ENCODE measurements at places on chromosomes 3 and 15.

DNA sequence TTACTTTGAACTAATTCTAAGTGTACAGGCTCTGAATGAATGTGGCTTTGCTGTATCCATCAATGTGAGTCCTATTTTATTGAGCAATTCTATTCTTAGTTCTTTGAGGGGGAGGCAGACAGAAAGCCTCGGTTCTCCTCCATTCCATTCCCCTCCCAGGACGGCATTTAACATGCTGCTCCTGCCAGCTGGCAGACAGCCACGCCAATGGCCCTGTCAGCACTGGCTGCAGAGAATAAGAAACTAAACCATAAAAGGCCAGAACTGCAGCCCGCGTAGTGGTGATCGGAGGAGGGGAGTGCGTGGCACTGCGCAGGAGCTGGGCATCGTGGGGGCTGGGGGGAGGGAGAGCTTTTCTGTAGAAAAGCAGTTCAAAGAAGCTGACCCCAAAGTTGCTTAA is 76.0 kb upstream of the HACD2 start:
- DNase-seq: no peak

- no peak for DNase-seq
These were observed 553.7 kb downstream of the TAFA4 start for GRCh38 chr3:68378631-68379030.

GRCh38 chr15:29631076-29632070 is 190.9 kb downstream of the TJP1 start:
- DNase-seq: no peak

GRCh38 chr3:48709051-48709461 is 8.0 kb downstream of the IP6K2 start:
- DNase-seq: no peak

- DNase-seq: no peak
These were observed 19.6 kb downstream of the NR2F2 start for GRCh38 chr15:96349857-96350720.

DNA sequence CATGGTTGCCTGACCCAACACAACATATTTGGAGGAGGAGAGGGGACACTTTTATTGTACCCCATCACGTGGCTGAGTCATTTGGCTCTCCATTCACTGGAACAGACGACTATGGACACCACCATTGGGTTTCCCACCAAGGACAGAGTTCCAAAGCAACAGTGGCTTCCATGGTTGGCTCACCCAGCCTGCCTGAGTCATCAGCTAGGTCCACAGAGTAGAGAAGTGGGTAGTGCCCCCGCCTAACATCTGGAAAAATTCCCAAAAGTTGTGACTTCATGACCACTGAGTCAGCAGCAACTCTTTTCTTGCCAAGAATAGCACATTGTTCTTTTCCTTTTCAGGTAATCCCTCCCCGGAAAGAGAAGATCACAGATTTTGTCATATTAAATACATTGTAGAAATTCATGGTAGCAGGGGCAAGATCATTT is 3.0 kb upstream of the PPP1R2 start:
- peak; percentile 55 for DNase-seq

- no peak for DNase-seq
These were observed 173.3 kb upstream of the SNTN start for GRCh38 chr3:63478990-63479660.

DNA sequence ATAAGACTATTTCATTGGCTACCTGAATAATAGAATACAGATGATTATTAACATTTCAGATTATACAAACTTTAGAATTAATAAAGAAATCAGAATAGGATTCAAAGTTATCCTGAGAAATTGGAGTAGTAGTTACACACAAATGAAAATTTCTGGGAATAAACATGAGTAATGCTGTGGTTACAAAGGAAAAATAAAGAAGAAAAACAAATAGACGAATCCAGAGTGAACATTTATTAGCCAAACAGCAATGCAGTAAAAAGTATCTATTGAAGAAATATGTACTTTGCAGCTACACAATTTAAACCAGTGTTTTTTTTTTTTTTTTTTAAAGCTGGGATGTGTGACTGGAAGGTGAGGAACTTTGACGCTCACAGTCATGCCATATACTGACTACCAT is 1159.2 kb downstream of the TUSC7 start:
- no peak for DNase-seq

DNA sequence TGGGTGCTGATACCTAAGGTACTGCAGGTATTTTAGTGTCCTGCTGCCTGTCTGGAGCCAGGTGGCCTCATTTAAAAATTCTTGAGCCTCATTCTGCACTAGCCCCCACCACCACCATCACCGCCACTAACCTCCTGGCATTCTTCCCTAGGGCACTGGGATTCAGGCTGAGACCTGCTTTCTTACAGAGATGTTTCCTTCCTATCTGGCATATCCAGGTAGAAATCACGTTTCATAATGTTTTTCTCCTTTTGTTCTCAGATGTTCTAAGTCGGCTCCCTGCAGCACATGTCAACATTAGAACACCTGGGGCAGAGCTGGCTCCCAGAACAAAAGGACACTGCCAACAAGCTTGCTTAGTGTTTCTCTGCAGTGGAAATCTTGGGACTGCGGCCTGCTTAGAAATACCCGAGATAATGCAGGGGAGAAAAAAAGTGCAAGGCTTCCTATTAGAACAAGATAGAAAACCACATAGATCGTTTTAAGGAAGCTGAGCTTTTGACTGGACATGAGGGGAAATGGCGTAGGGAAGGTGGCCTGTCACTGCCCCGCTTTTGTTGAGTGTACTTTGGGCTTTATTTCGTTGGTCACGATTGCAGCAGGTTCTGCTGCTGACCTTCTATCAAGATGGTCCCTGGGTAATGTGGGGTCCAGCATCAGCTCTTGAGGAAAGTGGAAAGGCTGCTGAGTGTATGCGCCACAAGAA is 59.6 kb upstream of the PPARG start:
- no peak for DNase-seq

DNA sequence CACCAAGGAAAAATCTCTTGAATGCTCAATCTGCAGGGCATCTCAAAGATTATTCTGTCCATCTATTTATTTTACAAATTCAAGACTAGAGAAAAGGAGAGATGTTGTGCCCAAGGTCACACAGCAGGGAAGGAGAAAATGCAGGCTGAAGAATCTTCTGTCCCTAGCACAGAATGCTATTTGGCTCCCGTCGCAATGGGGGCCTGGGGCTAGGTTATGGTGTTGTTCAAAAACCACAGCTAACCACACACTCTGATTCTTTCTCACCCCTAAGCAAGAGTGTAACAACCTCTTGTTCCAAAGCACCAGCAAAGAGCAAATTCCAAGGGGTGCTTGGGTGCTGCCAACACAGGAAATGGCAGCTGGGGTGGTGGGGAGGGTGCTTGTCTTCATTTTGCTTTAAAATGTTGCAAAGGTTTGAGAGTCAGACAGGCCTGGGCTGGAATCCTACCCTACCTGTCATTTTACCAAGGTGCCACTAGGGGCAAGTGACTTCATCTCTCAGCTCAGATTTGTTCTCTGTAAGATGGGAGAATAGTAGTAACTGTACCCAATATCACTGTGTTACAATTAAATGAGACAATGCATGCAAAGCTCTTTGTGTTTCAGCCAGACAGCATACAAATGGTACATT is 112.5 kb downstream of the ADAMTS9 start:
- DNase-seq: peak; percentile 3

DNA sequence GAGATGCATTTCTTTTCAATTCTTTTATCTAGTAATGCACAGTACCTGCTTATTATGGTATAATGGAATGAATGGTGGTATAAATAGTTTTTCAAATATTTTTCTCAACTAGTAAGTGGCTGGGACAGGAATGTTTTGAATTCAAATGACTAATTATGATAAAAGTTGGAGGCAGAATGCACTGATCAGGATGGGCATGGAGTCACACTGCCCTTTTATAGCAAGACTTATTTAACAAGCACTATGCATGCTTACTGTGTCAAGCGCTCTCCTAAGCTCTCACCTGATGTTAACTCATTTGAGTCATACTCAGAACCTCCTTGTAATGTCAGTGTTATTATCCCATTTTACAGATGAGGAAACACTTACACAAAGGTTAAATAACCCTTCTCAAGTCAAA is 221.8 kb downstream of the FEZF2 start:
- no peak for DNase-seq

GRCh38 chr3:194103505-194103904 is 32.4 kb upstream of the HES1 start:
- DNase-seq: peak; percentile 48

GRCh38 chr3:71304684-71305083 is 278.8 kb downstream of the FOXP1 start:
- DNase-seq: peak; percentile 66

- peak; percentile 29 for DNase-seq
These were observed 90.6 kb upstream of the UMPS start for GRCh38 chr3:124639406-124640237.

- DNase-seq: no peak
These were observed 61.0 kb downstream of the ABTB1 start for GRCh38 chr3:127733781-127734180.

GRCh38 chr15:48469271-48469670 is 138.0 kb downstream of the DUT start:
- DNase-seq: no peak

- no peak for DNase-seq
These were observed 100.3 kb downstream of the SMAD6 start for GRCh38 chr15:66802025-66803001.

DNA sequence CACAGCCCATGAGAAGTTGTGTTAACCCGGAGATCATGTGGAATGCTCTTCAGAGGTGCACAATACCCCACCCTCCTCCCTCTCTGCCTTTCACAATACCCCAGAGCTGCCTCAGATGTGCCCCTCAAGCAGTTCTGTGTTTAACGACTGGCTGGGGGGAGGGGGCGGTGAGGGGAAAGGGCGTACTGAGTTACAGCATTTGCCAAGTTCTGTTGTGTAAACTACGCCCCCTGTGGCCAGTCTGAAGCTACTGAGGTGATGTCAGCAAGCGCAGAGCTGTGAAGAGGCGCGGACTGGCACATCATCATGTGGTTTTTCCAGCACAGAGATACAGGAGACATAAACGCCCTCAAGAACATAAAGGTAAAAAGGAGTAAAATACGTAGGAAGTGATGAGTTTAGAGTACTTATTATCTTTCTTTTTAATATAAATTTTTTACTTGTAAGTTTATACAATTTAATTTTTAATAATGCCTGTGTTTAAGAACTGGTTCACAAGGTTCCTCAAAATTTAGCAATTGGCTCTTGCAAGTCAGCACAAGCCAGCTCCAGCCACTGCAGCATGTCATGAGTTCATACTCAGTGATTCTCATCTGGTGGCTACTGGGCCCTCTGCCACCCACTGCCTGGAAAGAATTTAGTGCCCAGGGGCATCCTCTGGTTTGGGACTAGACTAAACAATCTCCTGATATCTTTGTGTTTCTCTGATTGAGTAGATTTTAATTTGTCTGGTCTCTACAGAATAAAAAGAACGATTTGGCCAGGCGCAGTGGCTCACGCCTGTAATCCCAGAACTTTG is 1.7 kb downstream of the EPB42 start:
- DNase-seq: peak; percentile 53

GRCh38 chr3:14278799-14279625 is 100.4 kb downstream of the LSM3 start:
- no peak for DNase-seq

- DNase-seq: no peak
These were observed 41.6 kb downstream of the ANO10 start for GRCh38 chr3:43580181-43580580.

- no peak for DNase-seq
These were observed 265.0 kb downstream of the IL20RB start for GRCh38 chr3:137222736-137223225.

- no peak for DNase-seq
These were observed 94.7 kb upstream of the TUSC7 start for GRCh38 chr3:116614795-116615362.

GRCh38 chr3:163056874-163057497 is 1560.4 kb downstream of the OTOL1 start:
- peak; percentile 53 for DNase-seq

DNA sequence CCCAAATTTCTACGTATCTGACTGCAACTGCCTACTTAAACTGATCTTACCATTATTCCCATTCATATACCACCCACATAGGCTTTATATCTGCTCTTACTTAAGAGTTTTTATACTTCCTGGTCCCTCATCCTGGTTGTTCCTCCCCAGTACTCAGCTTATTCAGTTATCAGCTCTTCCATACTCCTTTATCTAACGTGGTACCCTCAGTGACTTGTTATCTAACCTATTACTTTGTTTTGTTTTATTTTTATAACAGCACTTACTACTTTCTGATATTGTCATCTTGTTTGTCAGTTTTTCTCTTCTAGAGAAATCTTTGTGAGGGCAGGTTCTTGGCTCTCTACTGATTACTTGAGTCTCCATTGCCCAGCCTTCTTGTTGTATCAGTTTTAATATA is 100.6 kb downstream of the ZNF609 start:
- no peak for DNase-seq

Data from activated CD4-positive, alpha-beta T cell treated with anti-CD3 and anti-CD28 coated beads for 36 hours (primary cell).